ENCODE measurements at places on chromosomes 3 and 15.

DNA sequence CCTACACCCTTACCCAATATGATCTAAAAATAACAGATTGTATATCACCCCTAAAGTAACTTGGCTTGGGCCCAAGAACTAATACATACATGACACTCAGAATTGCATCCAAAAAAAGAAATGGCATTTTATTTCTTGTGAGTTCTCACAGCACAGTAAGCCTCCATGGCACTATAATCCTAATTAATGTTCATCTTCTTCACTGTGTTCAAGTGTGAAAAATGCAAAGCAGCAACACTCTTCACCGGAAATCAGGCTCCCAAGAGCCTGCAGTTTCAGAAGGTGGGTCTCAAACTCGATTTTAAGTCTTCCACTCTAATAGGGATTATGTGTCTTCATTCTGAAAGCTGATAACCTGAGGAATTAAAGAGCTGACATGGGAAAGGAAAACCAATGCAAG, 142.8 kb upstream of the TSC22D2 start:
- no peak for DNase-seq

- DNase-seq: no peak
Observed at GRCh38 chr15:49823987-49824774, 203.3 kb downstream of the DTWD1 start.

- no peak for DNase-seq
Observed at GRCh38 chr3:182568261-182568660, 225.0 kb upstream of the ATP11B start.

DNA sequence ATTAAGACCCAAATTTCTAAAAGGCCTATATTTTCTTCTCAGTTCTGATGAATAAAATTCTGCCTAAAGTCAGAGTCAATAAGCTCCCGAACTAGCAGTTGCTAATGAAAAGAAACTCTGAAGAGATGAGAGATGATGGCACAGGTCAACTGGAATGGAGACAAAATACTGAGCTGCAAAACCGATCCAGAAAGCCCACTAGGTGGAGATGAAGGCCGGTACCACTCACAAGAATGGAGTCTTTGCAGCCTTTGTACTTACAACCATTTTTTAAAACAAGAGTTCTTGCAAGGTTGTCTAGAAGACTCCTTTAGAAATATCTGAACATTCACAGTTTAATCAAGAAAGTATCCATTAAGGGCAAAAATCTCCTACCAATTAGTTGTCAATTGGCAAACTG, 119.9 kb upstream of the TJP1 start:
- no peak for DNase-seq

- no peak for DNase-seq
Observed at GRCh38 chr3:8800016-8800415, 30.6 kb upstream of the OXTR start.

- no peak for DNase-seq
Observed at GRCh38 chr3:124041553-124041952, 49.6 kb upstream of the ROPN1 start.

- DNase-seq: no peak
Observed at GRCh38 chr15:70560617-70561328, 202.6 kb downstream of the UACA start.

DNA sequence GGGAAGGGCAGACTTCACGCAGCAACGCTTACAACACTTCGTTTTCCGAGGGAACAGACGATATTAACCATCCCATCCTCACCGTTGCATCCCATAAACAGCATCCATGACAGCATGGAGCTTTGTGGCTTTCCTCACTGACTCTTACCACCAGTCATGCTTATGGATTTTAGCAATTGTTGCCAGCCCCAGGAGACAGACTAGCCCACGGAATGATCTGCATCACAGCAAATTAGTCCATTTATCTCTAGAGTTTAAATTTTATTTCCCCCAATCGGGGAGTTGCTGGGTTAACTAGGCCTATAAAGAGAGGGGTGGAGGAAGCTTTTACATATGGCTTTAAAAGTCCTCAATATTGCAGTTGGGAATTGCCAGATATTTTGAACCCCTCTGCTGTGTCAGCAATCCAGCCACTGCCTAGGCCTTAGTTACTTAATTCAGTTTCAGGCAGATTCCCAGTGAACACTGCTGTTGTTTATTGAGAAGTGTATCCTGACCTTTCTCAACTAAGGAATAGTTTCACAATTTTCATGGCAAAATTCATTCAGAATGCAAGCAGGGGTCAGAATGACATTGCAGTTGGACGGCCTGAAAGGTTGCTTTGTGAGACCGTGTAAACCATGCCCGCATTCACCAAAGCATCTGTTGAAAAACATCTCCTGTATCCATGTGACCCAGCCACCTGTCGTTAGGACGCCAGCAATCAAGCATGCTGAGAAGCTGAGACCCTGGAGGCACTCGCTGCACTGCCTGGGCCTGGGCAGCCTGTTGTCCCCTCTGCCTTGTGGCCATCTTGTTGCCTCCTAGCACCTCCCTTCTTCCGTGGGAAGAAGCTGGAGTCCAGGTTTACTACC, 397.4 kb upstream of the TPM1 start:
- DNase-seq: no peak

DNA sequence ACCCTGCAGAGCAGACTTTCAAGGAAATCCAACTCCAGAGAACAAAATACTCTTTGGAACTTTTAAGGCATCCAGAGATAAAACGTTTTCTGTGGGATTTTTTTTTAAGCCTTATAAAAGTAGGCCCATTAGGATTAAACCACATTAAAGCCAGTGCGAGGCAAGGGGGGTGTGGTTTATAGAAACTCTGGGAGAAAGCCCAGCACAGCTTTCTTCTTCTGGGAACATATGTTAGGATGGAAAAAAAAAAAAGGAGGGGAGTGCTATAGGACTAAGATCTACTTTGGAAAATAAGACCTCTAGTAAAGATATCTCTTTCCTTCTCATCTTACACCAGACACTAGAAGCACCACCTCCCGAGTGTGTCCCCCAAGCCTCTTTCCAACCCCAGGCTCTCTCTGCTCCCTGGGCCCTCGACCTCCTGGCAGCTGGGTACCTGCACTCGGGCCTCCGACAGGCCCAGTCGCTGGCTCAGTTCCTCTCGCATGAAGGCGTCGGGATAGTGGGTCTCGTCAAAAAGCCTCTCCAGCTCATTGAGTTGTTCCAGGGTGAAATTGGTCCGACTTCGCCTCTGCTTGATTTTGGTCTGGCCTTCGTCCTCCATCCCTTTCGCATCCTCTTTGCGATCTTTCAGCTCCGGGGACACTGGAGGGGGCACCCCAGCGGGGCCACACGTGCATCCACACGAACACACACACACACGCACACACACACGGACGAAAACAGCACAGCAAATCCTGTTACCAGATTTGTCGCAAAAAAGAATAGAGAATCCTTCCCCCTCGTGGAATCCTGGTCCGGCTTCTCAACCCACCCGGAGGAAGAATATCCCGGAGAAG, 3.8 kb downstream of the SHOX2 start:
- DNase-seq: no peak

- DNase-seq: no peak
Observed at GRCh38 chr3:160796813-160797164, 40.8 kb downstream of the PPM1L start.

DNA sequence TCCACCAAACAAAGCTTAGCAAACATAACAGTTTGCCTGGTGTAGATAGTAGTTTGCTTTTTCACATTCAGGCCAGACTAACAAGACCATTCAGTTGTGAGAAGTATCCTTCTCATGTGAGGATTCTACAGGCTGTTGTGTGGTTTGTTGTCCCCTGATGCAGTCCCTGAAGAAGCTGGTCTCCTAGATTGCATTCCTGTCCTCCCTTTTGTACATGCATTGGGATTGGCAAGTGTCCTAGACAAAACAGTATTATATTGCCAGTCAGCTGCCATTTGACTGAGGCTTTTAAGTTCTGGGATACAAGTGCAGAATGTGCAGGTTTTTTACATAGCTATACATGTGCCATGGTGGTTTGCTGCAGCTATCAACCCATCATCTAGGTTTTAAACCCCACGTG, 362.0 kb upstream of the IL12A start:
- DNase-seq: no peak

GRCh38 chr15:89198934-89199333, 22.4 kb downstream of the RLBP1 start:
- no peak for DNase-seq

DNA sequence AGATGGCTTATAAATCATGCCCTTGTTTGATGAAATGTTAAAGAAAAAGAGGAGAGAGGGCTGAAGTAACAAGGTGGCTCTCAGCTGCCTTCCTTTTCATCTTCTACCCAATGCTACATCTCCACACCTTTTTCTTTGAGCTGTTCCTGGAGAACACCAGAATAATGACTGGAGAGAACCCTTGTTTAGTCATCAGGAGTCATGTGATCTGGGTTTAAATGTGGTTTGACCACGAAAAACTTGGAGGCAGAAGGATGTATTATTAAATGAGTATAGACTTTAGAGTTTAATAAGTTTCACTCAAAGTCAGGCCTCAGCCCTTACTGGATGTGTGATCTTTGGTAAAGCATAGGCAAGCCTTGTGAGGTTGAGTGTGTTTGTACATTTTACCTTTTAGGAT, 230.3 kb upstream of the TBL1XR1 start:
- no peak for DNase-seq

- DNase-seq: no peak
Observed at GRCh38 chr3:182490596-182491491, 302.5 kb upstream of the ATP11B start.
